GOT3 (cell line): ENCODE measurements at places on chromosomes 12 and 14.
A peak's percentile ranks its signal among the peaks of the same experiment; 100 is the strongest.

- DNase-seq: no peak
Observed at GRCh38 chr14:61486930-61487495, 165.6 kb downstream of the PRKCH start.

DNA sequence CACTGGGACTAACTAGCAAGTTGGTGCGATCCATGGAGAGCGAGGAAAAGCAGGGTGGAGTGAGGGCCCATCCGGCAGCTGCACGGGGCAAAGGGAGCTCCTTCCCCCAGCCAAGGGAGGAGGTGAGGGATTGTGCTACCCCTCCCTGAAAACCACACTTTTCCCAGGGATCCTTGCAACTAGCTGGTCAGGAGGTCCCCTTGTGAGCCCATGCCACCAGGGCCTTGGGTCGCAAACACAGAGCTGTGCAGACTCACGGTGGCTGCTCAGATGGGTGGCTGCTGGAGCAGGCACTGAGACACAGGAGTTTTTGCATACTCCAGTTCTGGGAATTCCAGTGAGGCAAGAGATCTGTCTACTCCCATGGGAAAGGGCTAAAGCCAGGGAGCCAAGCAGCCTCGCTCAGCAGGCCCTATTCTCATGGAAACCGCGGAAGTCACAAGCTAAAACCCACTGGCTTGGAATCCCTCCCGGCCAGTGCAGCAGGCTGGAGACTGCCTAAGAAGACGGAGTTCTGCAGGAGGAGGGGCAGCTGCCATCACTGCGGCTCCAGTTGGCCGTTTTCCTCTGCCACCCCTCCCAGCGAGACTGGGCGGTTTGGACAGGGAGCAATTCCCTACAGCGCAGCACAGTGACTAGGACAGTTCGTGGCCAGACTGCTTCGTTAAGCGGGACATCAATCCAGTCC is 10.9 kb upstream of the ZNF705A start:
- peak; percentile 26 for DNase-seq

DNA sequence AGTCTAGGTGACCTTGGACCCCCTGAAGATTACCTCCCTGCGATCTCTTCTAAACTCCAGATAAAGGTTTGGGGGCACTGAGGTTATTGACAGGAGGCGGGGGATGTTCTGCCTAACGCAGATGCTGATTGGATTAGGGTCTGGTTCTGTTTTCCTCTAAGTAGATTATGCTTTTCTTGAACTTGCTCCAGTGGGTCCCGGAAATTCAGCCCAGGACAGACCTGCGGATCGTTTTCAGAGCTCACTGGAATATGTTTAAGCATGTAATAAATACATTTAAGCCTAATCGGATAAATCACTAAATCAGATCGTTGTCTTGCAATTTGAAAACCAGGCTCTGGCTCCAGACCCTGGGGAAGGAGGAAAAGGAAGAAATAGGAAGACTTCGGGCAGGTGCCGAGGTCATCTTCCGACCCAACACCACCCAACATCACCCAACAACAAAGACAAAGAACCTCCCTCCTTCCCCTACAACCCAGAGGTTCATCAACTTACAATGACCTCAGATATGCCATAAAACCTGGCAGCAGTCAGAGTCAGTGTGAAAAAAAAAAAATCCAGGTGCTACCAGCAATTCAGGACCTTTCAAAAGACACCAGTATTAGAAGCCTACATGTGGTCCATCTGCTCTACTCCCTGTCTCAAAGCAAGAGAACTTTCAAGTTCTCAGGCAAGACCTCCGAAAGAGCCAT is 148.4 kb downstream of the KSR2 start:
- no peak for DNase-seq

DNA sequence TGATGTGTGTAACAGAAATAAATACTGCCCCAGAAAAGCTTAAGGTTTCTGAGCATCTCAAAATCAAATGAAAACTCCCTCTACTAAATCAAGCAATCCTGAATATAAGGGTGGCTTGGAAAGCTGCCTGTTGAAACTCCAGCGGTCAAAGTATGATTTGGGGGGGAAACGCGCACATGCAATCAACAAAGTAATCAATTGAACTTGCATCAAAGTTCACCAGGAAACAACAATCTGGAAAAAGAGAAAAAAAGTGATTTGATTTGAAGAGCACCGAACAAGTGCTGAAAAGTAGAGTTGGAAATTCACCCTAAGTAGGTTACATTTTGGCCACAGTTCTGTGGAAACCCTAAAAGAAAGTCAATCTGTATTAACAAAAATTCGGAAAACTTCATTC is 700 bp downstream of the CNIH1 start:
- DNase-seq: no peak

- DNase-seq: no peak
Observed at GRCh38 chr12:9792961-9793617, 32.4 kb upstream of the CD69 start.
